ENCODE measurements at places on chromosomes 3 and 15.

DNA sequence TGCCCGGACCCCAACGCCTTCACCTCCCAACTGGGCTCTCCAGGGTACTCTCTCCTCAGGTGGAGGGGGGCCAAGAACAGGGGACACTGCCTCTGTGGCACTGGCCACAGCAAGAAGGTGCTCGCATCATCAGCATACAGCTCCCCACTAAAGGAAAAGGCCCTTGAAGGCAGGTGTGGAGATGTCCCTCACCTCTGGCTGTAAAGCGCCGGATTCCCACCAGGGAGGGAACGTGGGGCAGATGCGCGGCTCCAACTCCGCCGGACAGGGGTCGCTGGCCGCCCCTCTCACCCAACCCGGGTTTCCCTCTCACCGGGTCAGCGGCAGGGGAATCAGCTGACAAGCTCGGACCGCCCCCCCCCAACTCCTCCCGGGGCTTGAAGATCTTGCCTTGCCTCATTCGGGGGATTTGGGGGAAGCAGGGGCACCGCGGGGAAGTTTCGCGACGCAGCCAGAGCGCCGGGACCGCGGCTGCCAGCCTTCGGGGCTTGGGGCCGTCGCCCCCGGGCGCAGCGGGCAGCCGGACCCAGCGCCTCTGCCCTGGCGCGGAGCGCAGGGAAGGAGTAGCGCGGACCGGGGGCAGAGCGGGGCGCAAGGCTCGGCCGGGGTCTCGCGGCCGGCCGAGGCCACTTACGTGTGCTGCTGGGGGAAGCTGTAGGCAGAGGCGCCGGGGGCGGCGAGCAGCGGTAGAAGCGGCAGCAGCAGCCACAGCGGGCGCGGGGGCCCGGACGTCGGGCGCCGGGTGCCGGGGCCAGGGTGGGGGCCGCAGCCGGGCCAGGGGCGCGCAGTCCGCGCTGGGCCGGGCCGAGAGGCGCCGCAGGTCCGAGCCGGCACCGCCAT lies 630 bp downstream of the CACNA2D2 start:
- no peak for DNase-seq

- DNase-seq: no peak
Observed at GRCh38 chr3:49618412-49618811, 55.7 kb upstream of the APEH start.

- DNase-seq: no peak
Observed at GRCh38 chr3:164332831-164333802, 745.2 kb downstream of the SI start.

DNA sequence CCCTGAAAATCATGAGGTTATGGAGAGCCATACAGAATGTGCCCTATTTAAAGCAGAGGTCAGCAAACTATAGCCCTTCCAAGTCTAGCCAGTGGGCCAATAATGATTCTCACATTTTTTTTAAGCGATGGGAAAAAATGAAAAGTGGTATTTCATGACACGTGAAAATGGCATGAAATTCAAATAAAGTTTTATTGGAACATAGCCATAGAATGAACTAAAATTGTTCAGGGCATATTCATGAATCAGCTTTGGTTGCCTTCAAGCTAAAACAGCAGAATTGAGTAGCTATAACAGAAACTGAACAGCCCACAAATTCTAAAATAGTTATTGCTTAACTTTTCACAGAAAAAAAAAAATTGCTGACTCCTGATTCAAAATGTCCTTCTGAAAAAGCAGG lies 104.5 kb downstream of the TFG start:
- no peak for DNase-seq

DNA sequence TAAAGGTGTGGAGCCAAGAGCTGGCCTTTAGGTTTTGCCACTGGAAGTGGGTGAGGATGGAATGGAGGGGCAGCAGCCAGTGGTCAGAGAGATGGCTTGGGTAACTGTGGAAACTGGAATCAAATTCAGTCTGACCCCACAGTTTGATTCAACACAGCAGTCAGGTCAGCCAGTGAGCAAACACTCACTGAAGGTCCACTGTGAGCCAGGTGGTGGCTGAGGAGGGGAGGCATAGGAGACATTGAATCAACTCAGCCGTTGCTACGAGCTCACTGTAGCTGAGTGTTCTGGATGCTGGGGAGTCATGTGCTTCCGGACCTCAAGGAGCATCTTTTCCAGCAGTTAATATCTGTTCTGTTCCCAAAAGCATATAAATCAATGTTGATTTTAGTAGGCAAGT lies 37.5 kb downstream of the LPP start:
- no peak for DNase-seq

GRCh38 chr15:39618063-39618823 lies 37.4 kb downstream of the THBS1 start:
- no peak for DNase-seq

DNA sequence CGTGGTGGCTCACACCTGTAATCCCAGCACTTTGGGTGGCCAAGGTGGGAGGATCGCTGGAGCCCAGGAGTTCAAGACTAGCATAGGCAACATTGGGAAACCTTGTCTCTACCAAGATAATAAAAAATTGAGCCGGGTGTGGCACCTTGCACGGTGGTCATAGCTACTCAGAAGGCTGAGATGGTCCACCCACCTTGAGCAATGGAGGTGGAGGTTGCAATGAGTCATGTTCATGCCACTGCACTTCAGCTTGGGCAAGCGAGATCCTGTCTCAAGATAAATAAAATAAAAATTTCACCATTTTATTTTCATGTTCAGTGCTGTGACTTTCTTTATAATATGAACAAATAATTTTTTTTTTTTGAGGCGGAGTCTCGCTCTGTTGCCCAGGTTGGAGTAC lies 12.5 kb downstream of the MAPK6 start:
- no peak for DNase-seq

- no peak for DNase-seq
Observed at GRCh38 chr15:43519196-43519595, 1.8 kb downstream of the MAP1A start.

DNA sequence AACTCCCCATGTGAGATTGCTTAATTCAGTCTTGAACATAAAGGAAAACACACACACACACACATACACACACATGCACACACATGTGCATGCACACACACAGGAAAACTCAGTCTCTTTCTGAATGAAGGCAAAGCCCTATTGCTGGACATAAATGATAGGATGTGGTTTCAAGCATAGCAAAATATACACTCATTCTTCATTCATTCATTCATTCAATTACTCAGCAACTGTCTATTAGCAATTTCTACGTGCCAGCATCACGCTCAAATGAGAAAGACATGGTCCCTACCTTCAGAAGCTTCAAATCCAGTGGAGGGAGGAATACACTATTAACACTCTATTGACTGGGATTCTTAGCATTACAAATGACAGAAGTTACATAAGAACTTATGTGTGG lies 41.8 kb upstream of the UBE2E2 start:
- DNase-seq: no peak

GRCh38 chr3:109927161-109927560 lies 589.8 kb upstream of the DPPA4 start:
- no peak for DNase-seq

DNA sequence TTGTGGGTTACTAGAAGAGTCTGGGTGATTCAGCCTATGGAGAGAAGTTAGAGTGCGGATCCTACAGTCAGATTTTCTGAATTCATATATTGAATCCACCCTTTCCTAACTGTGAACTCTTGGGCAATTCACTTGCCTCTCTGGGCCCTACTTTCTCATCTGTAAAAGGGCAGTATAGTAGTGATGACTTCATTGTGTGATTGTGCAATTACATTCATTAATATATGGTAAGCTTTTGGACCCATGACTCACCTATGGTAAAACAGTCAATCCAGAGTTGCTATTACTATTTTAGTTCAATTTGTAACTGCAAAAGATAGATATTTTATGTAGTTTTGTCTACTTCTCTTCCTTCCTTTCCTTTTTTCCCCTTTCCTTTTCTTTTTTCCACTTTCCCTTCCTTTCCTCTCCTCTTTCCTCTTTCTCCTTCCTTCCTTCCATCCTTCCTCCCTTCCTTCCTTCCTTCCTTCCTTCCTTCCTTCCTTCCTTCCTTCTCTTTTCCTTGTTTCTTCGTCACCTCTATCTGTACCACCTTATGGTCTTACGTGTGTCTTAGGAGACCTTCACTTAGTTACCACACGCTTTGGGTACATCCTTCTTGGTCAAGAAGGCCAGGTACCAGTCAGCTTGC lies 37.0 kb downstream of the GMNC start:
- DNase-seq: no peak

DNA sequence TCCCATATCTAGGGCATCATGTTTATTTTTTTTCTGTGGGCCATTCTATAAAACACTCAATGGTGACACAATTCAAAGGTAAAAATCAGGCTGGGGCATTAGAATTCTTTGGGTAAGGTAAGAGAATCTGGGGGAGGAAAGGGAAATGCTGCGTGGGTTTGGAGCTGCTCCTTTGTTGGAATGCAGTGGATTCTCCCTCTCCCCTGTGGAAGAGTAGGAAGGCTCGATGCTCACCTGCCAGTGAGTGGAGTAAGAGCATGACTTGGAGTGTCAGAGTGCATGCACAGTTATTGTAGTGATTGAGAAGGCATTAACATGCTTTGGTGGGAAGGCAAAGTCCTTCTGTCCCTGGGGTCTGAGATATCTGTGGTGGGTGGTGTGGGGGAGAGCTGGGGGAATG lies 280.0 kb downstream of the PDCD6IP start:
- no peak for DNase-seq

DNA sequence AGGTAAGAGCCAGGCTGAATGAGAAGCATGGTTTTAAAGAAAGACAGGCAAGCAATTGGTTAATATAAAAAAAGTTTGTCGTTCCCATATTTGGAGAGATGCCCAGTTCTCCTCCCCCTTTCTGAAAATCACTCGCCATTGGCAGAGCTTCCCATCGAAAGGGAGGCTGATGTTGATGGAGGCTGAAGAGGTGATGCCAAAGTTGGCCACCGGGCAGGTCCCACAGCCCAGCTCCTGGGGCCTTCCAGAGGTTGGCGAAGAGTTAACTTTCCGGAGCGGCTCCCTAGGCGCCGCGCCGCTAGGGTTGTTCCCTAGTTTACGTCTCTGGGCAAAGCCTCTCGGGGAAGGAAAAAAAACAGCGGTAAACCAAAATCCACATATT lies 793 bp downstream of the PCOLCE2 start:
- no peak for DNase-seq

- no peak for DNase-seq
Observed at GRCh38 chr3:18987862-18988447, 160.4 kb upstream of the KCNH8 start.

DNA sequence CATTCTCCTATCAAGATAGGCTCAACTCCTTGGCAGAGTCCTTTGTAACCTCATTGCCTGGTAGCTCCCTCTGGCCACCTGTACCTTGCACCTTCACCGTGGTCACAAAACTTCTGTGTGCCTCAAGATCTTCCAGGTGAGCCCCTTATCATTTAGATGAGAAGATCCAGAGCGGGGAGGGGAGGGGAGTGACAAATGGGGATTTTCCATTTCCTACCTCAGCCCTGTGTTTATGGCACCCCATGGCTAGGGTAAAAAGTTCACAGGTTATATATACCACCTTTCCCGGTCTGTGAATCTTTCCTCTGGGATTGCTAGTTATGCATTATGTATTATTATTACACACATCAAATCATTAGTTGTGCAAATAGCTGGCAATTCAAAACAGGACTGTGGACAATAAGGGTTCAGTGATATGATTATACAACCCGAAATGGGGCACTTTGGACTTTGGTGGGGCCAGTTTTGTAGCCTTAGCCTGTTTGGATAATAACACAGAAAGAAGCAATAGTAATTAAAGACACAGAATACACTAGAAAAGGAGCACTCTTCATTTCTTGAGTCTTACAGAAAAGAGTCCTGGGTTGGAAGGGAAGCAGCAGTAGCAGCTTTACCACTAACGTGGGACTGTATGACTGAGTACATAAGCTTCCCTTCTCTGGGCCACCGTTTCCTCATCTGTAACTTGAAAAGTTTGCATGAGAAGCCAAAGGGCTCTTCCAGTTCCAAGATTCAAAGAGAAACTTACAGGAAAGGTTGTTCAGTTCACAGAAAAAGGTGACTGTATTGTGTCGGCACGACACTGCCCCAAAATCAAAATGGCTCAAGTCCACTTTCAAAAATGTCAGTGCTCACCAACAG lies 7.1 kb downstream of the TLE3 start:
- DNase-seq: no peak

- DNase-seq: no peak
Observed at GRCh38 chr3:155745795-155746550, 1.1 kb upstream of the PLCH1 start.

DNA sequence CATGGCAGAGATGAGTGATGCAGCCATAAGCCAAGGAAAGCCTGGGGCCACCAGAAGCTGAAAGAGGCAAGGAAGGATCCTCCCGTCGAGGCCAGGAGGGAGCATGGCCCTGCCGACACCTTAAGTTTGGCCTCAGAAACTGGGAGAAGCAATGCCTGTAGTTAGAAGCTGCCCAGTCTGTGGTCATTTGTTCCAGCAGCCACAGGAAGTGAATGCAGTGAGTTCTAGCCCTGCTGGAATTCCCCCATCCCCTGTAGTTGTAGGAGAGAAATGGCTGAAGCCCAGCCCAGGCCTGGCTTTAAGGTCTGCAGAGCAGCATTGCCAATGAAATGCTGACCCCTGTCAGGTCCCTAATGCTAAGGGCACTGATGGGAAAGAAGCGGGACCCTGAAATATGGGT lies 12.2 kb upstream of the CHSY1 start:
- DNase-seq: no peak

- no peak for DNase-seq
Observed at GRCh38 chr3:46923559-46924350, 46.2 kb downstream of the PTH1R start.

- no peak for DNase-seq
Observed at GRCh38 chr3:102084006-102084405, 234.7 kb downstream of the NFKBIZ start.

- no peak for DNase-seq
Observed at GRCh38 chr15:46892621-46893160, 824.6 kb upstream of the SEMA6D start.

DNA sequence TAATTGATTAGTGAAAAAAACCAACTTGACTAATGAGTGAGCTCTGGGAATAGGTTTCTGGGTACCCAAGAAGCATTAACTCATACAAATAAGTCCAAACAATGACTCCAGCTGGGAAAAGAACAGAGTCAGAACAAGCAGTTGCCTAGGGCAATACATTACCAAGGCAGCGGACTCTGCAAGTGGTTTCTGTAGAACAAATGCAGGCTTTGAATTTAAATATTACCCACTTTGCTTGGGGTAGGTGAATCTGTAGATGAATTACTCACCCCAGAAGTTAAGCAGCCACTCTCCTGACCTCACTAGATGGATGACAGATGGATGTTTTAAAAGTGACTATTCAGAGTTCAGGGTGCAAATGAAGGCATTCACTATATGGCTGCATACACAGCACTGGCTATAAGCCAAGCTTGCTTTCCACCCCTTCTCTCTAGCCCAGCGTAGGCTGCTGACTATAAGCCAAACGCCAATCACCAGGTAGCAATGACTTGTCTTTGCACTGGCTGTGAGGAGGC lies 73.1 kb upstream of the BHLHE40 start:
- DNase-seq: no peak

DNA sequence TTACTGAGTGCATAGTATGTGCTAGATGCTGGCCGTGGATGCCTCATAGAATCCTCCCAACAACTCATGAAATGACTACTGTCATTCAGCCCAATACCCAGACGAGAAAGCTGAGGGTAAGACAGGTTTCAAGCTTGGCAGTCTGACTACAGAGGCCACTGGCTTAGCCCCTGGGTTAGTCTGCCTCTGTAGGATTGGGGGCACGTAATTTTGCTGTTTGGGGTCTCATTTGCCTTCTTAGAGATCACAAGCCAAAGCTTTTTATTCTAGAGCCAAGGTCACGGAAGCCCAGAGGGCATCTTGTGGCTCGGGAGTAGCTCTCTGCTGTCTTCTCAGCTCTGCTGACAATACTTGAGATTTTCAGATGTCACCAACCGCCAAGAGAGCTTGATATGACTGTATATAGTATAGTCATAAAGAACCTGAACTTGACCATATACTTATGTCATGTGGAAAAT lies 1.0 kb upstream of the CCR5 start:
- no peak for DNase-seq

Data from T-helper 9 cell (primary cell).